Fibroblast of skin of left biceps (primary cell): ENCODE measurements at places on chromosomes 13 and 19.

- no peak for DNase-seq
Measured at GRCh38 chr13:110209950-110210603, 96.9 kb downstream of the COL4A1 start.

DNA sequence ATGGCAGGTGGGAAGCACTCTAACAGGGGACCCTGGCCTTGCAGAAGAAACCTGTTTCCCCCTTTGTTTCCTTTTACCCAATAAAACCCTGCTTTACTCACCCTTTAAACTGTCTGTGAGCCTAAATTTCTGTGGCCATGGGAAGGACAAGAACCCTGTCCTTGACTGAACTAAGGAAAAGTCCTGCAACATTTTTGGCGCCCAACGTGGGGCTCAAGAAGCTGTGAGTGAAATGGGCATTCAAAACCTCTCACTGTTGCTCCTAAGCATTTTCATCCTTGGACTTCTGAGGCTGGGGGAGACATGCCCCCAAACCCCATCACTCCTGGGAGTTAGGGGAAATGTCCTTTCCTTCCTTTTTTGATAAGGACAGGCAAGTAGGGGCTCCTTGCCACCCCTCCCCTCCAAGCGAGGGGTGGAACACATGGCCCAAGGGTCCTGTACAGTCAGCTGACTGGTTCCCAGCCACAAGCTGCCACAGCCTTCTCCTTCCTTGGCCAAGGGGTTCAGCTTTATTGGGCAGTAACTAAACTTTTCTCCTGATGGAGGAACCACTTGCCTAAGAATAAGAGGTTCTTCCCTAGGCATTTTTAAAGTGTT is 381.6 kb downstream of the KLF5 start:
- DNase-seq, result no peak

DNA sequence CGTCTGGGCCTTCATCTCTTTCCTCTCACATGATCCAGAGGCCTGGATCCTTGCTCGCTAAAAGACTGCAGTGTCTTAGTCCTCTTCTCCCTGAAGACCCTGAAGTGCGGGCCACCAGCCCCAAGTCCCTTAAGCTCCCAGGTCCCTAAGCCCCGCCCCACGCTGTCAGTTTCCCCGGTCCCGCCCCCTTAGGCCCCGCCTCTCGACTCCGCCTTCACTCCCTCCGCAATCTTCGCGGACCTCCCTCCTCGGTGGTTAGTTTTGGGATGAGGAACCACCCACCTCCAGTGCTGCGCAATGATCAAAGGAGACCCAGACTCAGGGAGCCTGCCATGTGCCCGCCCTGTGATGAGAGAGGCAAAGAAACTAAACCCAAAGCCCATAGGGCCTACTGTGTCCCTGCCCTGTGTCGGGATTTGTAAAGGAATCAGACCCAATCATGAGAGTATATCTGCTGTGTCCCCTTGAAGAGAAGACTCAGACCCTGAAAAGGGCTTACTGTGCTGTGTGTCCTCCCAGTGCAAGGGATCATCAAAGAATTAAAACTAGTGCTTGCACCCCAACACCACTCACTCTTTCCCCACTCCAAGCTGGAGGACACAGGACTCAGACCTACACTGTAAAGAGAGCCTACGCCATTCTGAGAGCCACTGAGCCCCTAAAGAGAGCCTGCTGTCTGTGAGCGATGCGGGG is 3.0 kb upstream of the COX6B1 start:
- DNase-seq, result no peak

DNA sequence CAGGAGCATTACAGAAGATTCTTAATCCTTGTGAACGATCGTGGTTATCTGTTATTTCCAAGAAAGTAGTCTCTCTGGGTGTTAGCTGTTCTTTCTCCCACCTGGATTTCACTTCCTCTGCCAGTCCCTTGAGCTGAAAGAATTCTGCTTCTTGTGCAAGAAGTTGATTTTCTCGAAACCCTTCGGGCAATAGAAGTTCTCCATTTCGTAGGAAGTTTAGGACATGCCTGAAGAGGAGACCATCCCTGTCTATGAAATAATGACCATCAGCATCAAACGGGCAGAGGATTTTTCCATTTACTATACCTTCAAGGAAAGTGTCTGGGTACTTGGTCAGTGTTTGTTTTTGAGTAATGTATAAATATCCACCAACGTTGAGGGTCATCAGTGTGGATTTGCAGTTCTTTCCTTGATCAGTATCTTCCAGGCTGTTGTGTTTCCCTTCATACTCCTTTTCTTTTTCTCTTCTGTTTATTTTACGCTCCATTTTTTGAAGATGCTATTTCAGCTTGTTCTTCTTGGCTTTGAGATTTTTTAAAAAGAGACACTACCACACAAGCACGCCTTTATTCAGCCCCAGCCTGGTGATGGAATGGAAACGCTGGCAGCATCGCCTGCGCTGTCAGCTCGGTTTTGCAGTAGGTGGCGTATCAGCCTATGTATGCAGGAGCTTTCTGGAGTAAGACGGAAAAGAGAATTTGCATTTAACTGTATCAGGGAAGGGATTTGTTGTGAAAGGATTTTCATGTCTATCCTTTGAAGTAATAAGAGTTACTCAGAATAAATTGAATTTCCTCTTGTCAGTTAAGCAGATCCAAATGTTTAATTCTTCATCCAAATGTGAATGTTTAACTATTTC is 6.5 kb downstream of the KCTD4 start:
- no peak for DNase-seq
